Stimulated activated naive CD4-positive, alpha-beta T cell (primary cell): ENCODE measurements at places on chromosomes 2 and 18.

- DNase-seq, result no peak
These were observed 243.0 kb downstream of the HDAC4 start for GRCh38 chr2:239157771-239158170.

DNA sequence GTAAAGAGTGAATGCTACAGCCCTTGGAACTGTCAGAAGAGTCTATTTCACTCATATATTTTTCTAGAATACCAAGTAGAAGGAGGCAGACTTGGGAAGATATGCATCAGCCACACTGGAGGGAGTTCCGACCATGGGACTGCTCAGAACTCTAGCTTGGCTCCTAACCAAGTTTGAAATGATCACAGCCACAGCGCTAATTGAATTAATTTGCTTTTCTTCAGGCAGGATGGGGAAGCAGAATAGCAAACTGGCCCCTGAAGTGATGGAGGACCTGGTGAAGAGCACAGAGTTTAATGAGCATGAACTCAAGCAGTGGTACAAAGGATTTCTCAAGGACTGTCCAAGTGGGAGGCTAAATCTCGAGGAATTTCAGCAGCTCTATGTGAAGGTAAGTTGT is 51.4 kb downstream of the VSNL1 start:
- no peak for DNase-seq

DNA sequence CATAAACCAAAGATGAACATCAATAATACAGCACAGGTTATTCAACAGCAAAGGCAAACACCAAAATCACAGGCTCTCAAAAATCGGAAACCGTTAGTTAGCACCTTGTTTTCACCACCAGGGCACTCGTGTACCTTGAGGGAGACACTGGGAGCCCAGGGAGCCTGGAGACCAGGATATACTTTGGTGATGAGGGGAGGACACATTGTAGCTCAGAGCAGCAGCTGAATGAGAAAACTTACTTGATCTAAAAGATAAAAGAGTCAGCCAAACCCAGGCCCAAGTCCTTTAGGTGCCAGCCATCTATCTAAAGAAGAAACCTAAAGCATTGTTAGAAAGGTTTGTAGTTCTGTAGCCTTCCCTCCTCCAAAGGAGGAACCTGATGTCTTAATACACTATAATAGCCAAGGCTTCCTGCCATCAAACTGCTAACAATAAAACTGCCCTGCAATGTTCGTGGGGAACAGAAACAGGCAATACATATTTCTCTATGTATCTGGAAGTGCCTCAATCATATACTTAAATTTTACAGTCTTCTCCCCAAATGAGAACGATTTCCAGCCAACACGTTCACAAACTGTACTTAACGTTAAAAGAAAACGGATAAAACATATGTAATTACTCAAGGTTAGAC is 19.3 kb downstream of the BCL11A start:
- DNase-seq, result no peak

GRCh38 chr18:79392226-79392625 is 3.5 kb upstream of the NFATC1 start:
- DNase-seq, result no peak

DNA sequence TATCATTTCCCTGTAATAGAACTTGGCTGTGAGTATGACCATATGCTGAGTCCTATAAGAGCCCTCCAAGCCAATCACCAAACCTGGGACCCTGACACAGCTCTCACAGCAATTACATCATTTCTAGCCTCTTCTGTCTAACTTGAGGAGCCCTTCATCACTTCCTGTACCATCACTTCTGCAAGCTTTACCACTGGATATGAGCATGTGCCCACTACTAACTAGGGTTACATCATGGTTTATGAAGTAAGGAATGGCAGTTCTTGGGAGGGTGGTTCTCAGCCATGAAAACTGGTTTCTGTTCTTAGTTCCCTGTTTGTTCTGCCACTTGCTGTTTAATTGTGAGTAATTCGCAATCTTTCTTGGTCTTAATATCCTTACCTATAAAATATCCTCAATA is 31.0 kb upstream of the EPB41L3 start:
- no peak for DNase-seq

GRCh38 chr2:222939208-222939856 is 78.5 kb downstream of the ACSL3 start:
- peak; percentile 32 for DNase-seq
